ENCODE measurements at places on chromosomes 5 and 9.

- no peak for DNase-seq
These were observed 277.8 kb downstream of the RAB3C start for GRCh38 chr5:58860680-58861079.

- DNase-seq, result no peak
These were observed 60.9 kb downstream of the CDKN2A start for GRCh38 chr9:21933281-21933680.

- DNase-seq, result no peak
These were observed 219.1 kb upstream of the PPP1R2B start for GRCh38 chr5:156631005-156631404.

DNA sequence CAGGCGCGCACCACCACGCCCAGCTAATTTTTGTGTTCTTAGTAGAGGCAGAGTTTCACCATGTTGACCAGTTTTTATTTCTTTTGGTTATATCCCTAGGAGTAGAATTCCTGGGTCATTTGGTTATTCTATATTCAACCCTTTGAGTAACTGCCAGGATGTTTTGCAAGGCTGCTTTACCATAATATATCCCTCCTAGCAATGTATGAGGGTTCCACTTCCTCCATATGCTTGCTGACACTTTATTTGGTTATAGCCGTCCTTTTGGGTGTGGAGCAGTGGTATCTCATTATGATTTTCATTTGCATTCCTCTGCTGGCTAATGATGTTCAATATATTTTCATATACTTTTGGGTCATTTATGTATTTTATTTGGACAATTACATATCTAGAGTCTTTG lies 81.2 kb downstream of the RAB24 start:
- no peak for DNase-seq

GRCh38 chr9:86531273-86531970 lies 177.2 kb upstream of the TUT7 start:
- no peak for DNase-seq

Measured in activated T-cell treated with anti-CD3 and anti-CD28 coated beads, Interleukin-2, amount 50 U/mL, for 48 hours (primary cell).